ENCODE measurements at places on chromosomes 7 and 10. TPM values are rescaled to one million over a fixed set of nuclear protein-coding genes. Genes with fewer than 3 reads are reported as not detected.
A peak's percentile ranks its signal among the peaks of the same experiment; 100 is the strongest.

The MEIG1 gene
- total RNA-seq, result not detected

The NUTM2E gene
- not detected for total RNA-seq

The SLC18A3 gene
- total RNA-seq, result not detected

The LMOD2 gene
- total RNA-seq, result not detected

DNA sequence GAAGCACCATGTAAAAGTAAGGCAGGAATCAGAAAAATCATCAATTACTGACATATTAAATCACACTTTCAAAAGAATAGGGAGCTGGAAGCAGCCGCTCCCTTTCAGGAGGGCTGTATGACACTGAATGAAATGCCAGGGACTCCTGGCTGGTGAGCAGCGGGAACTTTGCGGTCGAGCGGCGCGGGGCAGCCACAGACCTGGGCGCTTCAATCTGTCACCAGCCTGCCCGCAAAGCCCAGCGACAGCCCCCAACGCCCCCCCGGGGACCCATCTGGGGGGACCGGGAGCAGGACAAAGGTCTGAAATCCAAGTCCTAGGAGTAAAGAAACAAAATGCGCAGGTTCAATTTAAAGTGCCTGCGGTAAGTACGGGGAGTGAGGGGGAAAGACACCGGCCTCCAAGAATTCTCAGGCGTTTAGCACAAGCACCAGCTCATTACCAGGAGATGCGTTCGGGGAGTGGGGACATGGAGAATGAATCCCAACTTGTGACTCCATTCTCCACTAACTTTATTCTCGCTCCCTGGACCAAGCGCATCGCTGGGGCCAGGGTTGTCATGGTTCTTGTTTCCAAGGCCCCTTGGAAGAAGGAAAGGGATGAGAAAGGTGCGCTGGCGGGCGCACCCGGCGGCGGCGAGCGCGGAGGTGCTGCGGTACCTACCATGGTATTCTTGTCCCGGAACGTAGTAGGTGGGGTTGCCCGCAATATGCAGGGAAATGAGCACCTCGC lies 824 bp downstream of the RELN start:
- DNase-seq, result no peak

DNA sequence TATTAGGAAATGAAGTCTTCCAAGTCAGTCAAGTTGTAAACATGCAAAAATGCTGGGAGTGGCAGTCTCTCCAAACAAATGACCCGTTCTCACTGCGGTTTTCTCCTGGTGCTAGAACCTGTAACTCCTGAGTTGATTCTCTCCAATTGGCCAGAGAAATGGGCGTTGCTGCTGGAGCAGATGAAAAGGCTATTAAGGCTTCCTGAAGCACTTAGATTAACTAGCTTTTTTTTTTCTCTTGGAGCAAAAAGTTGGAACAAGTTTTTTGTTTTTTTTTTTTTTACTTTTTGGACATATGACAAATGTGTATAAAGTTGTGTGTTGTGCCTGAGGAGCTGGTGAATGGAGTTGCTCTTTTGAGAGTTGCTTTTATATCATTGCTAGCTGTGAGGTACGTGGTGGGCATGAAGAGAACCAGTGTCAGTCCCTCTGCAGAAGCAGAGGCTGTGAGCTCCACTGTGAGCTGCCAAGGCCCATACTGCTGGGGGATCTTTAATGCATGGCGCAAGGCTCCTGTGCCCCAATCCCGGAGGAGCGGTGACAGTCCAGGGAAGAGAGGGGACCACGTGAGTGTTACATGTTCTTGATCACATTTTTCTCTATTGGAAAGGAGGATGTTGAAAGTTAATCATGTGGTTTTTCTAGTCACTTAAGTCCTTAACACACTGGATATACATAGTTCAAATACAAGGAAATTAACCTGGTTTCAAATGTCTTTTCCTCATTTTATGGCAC lies 393.6 kb upstream of the GALNT17 start:
- DNase-seq, result peak; percentile 46

DNA sequence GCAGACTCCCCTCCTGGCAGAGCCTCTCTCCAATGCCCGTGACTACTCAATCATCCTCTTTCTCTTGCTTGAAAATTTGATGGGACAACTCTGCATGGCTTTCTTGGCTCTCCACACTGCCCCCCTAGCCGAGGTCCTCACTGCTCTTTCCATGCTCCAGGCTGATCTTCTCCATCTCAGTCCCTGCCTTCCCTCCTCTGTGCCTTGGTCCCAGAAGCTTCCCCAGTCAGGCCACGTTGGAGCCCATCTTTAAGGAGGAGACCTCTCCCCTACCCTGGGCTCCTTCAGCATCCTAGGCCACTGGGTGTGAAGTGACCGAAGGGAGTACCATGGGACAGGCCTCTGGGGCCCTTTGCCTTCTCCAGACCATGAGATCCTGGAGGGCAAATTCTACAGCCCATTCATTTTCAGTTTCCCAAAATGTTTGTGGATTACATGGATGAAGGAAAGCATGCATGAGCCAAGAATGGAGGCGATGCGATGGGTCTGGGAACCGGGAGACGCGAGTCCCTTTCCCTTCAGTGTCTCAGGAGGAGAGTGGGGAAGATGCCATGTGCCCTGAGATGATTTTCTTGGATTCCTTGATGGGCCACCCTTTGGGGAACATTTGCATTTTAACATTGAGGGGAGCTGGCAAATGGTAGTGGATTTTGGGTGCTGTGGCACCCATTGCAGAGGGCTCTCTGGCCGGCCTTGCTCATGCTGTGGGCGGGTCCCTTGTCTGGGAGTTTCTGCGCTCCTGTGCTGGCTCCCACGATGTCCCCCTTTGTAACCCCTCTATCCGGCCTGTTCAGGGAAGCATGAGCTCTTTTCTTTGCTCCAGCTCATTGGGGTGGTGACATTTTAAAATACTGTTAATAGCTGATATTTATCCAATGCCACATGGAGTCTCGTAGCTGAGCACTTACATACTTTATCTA lies 376.6 kb downstream of the RPS24 start:
- peak; percentile 49 for DNase-seq

DNA sequence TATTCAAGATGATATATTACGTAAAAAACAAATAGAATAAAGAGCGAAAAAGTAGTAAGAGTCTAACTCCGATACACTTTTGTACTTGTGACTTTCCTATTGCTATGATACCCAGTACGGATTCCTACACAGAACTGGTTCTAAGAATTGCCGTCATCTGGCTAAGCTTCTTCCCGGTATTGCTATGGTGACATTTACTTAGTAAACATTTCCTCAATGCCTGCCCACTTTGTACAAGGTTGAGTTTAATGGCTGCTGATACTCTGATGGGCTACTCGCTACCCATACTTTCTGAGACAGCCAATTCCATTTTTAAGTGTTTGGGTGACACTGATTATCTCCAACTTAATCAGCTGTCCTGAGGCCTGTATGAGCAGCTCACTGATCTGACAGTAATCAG lies 55.6 kb downstream of the OSBPL3 start:
- DNase-seq, result no peak

- no peak for DNase-seq
These were observed 112.8 kb downstream of the PARD3 start for GRCh38 chr10:34702093-34702937.

DNA sequence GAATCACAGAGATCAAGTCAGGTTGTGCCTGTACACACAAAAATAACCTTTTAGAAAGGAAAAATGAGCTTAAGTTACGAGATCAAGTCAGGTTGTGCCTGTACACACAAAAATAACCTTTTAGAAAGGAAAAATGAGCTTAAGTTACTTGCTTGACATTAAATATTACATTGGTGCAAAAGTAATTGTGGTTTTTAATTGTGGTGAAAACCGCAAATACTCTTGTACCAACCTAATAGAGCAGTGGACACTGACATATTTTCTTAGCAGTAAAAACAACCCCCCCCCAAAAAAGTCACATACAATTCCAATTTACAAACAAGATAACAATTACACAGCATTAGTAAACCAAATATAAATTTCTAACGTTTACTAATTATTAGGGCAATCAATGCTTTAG lies 595.6 kb downstream of the GRM8 start:
- no peak for DNase-seq

DNA sequence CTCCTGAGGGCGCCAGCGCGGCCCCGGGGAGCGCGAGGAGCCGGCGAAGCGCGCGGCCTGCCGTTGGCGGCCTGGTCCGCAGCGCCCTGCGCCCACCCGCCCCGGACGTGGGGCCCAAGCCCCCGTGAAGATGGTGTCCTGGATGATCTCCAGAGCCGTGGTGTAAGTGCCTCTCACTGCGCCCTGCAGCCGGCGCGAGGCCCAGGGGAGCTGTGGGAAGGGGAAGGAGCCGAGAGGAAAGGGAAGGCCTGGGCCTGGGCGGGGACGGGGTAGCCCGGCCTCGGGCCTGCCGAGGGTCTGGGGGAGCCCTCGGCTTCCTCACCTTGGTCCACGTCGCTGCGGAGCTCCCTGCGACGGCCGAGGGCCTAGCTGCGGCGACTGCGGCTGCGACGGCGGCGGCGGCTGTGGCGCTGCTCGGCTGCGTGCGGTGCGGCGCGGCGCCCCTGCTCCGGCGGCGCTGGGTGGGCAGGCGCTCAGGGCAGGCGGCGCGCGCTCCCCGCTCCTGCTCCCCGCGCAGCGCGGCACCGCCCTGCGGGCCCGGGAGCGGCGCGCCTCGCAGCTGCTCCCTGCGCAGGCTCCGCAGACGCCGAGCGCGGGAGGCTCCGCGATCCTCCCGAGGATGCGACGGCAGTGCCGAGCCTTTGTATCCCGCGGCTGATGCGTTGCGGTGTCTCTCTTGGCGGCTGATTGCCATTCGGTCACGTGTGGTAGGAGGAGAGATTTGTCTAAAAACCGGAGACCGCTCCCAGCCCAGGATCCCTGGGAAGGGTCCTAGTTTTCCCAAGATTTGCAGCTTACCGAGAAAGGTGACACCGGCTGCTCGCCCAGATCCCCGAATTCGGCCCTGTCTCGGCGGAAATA lies 445 bp downstream of the REEP3 start:
- DNase-seq, result peak; percentile 47

Measured in lower leg skin (tissue), 4 donors.